NCI-H1417 (cell line): ENCODE measurements at places on chromosomes 12 and 14.

GRCh38 chr12:89230376-89231315 is 121.7 kb downstream of the DUSP6 start:
- no peak for DNase-seq

DNA sequence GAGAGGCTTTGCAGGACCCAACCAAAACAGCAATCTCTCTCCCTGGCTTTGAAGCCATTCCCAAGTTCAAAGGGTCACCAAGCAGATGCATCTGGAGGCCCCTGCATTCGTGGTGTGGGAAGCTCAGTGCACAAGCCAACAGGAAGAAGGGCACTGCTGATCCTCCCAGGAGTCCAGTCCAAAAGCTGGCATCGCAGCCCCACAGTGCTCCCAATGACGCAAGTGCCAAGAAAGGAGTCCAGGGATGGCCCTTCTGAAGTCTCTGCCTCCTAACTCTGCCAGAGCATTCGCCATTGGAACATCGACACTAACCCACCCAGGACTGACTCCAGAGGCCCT is 25.1 kb downstream of the PXN start:
- DNase-seq, result no peak

- DNase-seq, result no peak
Measured at GRCh38 chr14:52360831-52361230, 46.7 kb downstream of the PTGER2 start.

GRCh38 chr12:22588817-22589216 is 36.2 kb upstream of the ETNK1 start:
- peak; percentile 58 for DNase-seq

DNA sequence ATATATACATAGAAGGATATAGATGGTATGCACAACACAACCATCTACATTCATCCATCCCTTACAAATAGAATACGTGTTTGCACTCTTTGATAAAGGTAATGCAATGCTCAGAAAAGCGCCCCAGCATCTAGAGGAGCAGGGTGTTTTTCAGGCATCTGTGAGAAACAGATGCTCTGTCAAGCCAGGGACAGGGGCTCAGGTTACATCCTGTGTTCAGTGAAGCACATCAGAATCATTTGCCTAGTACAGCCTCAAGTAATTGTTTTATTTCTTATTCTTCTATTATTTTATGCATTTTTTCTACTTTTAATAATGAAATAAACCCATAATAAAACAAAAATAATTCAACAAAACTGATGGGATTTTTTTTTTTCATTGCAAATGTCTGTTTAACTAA is 50.5 kb upstream of the HIF1A start:
- DNase-seq, result peak; percentile 82

DNA sequence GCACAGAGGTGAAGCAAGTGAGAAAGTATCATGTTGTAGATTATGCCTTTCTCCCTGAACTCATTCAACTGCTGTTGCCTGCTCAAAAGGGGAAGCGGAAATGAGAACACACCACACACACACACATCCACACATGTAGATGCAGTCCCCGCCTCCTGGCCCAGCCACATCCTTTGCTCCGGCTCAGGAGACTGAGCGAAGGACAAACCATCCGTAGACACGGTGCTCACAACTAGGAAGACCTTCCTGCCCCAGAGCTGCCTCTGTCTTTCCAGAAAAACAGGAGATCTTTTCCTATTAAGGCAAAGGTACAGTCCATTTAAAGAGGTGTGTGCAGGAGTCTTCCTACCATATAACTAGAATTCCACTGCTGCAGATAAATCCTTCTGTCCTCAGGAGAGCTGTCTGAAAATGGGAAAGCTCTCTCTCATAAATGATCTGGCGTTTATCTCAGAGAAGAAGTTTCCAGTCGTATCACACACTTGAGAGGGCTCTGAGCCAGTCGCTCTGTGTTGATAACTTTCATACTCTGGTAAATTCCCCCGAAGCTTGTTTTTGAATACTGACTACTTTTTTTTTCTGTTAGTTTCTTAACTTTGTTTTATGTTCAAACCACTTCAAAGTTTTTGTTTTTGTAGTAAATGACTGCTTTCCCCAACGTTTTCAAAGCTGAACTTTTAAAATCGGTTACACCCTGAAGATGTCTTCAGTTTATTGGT is at the start of gene TESPA1:
Gene TESPA1, minus strand, starts transcription at position 105 of the 719 bp plus-strand sequence. CDS start 10,200 bp downstream, outside the sequence.
- no peak for DNase-seq

DNA sequence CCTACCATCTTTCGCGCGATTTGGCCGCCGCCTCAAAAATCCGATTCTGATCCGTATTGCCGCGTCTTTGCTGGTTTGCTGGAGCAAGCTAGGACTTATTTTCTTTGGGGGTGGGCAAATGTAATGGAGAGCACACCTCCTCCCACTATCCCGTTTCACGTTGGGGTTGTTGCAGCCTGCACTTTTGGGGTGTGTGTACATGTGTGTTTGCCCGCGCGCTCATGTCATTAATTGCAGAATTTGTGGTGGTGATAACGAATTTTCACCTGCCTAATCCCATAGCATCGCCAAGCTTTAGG is 657 bp downstream of the METAP2 start:
- DNase-seq, result peak; percentile 62

DNA sequence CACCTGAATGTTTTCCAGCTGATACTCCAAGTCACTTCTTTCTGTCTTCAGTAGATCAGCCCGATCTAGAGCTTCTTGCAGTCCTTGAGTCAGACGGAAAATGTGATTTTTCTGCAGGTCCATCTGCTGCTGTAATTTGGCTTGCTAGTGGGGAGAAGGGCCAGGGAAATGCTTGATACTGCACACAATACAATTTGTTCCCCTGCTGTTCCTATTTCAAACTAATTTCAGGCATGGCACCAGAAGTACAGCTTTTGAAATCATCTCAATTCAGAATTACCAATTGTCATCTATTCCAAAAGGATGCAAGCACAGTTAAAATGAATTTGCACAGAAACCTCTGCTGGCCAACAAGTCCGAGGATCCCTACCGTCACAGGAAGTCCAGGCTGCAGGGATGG is 53.4 kb downstream of the PRKAB1 start:
- no peak for DNase-seq

GRCh38 chr14:51283402-51284085 is 43.5 kb downstream of the TMX1 start:
- DNase-seq, result peak; percentile 96

GRCh38 chr14:76274324-76274723 is 101.6 kb upstream of the ESRRB start:
- no peak for DNase-seq

DNA sequence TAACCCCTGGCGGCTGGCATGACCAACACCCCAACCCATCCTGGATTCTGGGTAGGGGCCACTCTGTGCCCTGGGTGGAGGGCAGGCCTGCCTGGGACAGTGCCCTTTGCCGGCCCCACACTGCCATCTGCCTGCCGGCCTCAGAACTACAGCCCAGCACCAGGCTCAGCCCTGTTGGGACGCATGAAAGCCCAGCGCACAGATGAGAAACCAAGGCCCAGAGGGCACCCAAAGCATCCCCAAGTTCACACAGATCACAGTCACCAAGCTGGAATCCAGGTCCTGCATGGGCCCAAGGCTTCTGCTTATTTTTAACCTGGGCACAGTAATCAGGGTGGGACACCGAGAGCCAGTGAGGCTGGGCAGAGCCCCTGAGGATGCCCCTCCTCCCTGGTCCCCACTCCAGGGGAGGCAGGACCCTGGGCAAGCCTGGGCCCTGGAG is 26.2 kb downstream of the RFLNA start:
- peak; percentile 39 for DNase-seq

GRCh38 chr12:92408072-92408900 is 262.6 kb upstream of the BTG1 start:
- peak; percentile 67 for DNase-seq
